ENCODE measurements at places on chromosomes 13 and 19. TPM values are rescaled to one million over a fixed set of nuclear protein-coding genes. Genes with fewer than 3 reads are reported as not detected.

GPR12 gene
- polyA plus RNA-seq, result not detected

PTGER1 gene
- not detected for polyA plus RNA-seq

RUBCNL gene
- 0.16 TPM for polyA plus RNA-seq

JSRP1 gene
- polyA plus RNA-seq, result not detected

TEX26 gene
- not detected for polyA plus RNA-seq

C19orf33 gene
- polyA plus RNA-seq, result 1.5 TPM

ZNF439 gene
- polyA plus RNA-seq, result 6.1 TPM

DNA sequence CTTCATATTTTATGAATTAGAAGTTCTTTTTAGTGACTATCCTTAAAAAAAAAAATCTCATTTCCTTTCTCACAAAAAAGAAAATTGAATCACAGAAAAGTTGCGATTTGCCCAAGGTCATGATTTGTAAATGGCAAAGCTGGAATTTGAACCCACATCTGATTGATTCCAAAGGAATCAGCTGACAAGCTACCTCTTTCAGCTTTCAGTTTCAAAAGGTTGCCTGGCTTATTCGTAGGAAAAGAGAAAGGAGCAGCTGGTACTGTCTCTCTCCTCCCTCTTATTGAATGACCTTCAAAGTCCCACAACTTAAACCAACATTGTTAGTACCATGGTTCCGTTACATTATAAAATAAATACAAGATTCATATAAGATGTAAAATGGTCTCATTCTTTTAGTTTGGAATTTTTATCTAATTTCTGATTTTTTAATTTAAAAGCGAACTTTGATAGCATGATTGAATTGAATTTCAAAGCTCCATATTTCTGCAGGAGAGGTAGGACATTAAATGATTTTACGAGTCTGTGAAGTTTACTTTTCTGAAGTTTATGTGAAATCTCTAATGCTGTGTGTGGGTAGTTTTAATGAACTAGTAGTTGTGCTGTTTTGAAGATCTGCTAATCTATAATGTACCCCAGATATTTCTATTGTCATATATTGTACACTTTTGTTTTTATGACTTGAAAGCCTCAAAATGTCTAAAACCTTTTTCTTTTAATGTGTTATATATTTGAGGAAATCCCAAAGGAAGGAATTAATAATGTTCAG lies 18.5 kb upstream of the KCTD4 start:
- DNase-seq, result no peak

DNA sequence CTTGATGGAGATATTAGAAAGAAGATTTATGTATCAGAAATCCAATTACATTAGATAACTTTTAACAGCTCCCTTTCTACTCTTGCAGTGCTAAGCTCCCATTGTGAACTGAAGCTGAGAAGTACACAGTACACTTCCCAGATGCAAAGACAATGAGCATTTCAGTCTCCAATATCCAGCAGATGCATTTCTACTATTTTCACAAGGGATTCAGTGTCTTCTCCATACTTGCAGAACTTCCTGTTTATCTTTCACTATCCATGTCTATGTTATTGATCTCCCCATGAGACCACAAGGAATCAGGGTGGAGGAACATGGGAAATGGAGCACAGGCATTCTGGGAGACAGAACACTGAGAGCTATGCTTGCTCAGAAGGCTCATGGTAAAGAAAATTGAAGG lies 207.5 kb downstream of the ENOX1 start:
- DNase-seq, result no peak

GRCh38 chr13:27211771-27212364 lies 39.5 kb upstream of the RPL21 start:
- no peak for DNase-seq

- no peak for DNase-seq
These were observed 320.1 kb upstream of the SLC10A2 start for GRCh38 chr13:103386341-103386740.

DNA sequence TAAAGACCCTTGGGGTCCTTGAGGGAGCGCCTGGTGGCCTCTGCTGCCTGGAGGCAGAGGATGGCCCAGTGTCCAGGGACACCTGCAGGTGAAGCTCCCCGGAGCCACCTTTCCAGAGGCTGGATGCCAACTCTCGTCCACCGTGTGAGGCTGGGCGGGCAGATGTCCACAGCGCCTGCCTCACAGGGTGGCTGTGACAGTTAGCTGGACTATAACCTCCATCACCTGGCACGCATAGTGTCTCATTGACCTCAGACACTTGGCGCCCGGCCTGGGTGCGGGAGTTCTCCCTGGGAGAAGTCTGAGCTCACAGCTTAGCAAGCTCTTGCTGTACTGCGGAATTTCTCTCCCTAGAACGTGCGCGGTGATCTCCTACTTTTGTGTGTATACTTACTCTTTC lies 9.8 kb downstream of the BICRA start:
- DNase-seq, result no peak

DNA sequence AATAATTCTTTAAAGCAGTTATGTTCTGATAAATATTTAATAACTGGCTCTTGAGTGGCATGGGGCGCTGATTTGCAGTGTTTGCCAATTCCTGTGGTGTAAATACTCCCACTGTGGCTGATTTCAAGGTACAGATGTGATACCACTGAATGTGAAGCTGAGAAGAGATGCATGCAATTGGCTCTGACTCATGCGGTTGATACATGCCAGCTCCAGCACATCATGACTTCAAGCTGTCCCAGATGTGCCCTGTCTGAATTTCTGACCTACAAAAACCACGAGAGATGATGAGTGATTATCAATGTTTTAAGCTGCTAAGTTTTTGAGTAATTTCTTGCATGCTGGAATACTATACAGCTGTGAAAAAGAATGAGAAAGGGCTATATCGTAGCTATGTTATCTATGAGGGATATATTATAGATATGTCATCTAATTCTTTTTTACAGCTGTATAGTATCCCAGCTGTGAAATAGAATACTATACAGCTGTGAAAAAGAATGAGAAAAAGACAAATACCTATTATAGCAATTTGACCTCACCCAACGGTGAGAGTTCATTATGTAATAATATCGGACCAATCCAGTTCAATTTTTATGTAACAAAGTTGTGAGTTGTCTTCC lies 7.6 kb upstream of the ACSBG2 start:
- DNase-seq, result no peak

DNA sequence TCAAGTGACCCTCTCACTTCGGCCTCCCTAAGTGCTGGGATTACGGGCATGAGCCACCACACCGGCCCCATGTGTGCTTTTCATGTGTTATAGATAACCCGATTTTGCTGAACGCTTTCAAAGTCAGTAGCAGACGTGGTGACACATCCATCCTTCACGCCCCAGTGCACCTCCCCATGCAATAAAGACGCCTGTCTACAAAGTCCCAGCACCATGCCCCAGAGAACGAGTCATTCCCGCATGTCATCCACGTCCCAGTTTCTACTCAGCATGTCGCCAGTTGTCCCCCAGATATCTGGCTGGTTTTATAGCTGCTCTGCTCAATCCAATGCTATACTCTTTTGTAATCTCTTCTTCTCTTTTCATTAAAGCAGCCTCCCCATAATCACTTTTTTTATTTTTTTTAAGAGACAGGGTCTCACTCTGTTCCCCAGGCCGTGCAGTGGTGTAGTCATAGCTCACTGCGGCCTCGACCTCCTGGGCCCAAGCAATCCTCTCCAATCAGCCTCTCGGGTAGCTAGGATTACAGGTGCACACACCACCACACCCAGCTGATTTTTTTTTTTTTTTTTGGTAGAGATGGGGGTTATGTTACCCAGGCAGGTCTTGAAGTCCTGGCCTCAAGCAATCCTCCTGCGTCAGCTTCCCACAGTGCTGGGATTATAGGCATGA lies 42.5 kb downstream of the DNM2 start:
- no peak for DNase-seq

- no peak for DNase-seq
These were observed 378.5 kb downstream of the MYO16 start for GRCh38 chr13:109007946-109008345.

GRCh38 chr19:18344582-18344950 lies 4.2 kb downstream of the PGPEP1 start:
- no peak for DNase-seq

GRCh38 chr19:29308977-29309590 lies 96.1 kb upstream of the UQCRFS1 start:
- no peak for DNase-seq

DNA sequence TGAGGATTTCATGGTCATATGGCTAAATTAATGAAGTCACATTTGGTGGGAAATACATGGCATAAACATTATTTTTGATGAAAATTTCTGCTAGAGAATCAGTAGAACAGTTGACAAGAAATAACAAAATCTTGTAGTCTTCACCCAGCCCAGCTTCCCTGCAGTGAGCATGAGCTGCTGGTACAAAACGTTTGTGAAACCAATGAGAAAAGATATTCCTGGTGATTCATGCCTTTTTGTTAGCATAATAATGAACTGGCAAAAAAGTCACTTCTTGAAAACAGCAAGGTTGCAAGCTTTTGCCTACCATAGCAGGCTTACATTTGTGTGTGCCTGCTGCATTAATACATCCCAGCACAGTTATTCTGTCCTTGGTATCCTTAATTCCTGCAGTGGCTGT lies 475.9 kb upstream of the HTR2A start:
- DNase-seq, result no peak

- DNase-seq, result no peak
These were observed 2484.8 kb upstream of the PCDH20 start for GRCh38 chr13:63900406-63900805.

DNA sequence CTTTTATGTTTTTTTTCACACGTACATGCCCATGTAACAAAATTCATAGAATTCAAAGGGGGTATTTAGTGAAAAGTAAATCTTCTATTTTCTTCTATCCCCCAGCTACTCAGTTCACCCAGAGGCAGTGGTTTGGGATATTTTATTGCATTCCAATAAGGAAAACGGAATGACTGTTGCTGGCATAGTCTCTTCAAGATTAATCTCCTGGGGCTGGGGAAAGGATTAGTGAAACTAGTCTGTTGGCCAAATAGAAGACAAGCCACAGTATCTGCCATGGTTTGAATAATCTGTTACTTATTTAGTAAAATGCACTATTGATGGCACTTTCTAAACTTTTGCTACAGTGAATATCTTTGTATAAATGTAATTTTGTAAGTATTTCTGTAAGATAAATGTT lies 122.0 kb downstream of the NDFIP2 start:
- no peak for DNase-seq

GRCh38 chr13:67996101-67996500 lies 766.0 kb upstream of the PCDH9 start:
- no peak for DNase-seq

GRCh38 chr19:1674293-1674679 lies 21.9 kb upstream of the TCF3 start:
- no peak for DNase-seq

- no peak for DNase-seq
These were observed 4.4 kb downstream of the IFNL3 start for GRCh38 chr19:39240421-39240820.

DNA sequence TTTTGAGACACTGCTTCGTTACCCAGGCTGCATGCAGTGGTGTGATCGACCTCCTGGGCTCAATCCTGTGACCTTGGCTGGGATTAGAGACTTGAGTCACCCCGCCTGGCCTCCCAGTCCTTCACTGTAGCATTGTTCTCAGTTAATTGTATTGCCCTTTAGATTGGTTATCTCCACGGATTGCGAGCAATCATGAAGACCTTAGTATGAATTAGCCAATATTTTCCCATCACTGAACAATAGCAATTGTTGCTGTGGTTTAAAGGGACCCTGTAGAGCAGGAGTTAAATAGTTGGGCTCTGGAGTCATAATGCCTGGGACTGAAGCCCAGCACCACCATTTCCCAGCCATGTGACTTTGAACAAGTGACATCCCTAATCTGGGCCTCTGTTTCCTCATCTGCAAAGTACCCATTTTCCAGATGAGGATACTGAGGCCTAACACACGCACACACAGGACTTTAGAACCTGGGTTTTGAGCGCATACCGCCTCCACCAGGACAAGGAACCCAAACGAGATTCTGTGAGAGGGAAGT lies 8.4 kb downstream of the PPP1R14A start:
- no peak for DNase-seq
